ENCODE measurements at places on chromosomes 4 and X.

DNA sequence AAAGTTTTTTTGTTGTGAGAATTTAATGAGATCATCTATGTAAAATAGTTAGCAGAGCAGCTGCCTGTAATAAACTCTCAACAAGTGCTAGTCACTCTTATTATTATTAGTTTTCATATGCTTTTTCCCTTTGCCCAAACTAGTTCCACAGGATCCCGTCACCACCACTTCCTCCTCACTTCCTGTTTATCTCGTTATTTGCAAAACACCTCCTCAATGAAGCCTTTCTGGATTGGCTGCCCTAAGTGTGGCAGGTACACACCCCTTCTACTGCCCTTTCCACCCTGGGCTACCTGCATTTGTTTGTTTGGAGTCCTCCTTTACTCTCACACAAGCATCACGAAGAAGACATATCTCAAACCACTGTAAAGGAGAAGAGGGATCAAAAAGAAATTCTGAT, 54.4 kb upstream of the KLF3 start:
- DNase-seq: peak; percentile 2

DNA sequence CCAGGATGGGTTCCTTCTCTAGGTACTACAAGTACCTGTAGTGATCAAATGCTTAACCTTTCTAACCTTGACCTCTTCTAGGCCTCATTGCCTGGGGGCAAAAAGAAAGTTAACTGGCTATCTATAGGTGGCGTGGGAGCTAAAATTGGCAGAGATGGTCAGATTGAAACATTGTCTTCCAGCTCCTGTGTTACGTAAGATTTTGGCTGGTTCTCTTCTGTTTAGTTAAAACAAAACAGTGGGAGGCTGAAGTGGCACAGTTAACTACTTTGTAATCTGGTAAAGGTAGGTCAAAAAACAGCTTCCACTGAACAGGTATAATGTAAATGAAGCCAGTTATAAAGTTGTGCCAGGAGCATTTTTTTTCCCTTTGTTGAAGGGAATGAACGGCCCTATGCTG, 115.2 kb downstream of the MBNL3 start:
- no peak for DNase-seq

- DNase-seq: no peak
These were observed 9.6 kb upstream of the SGMS2 start for GRCh38 chr4:107815158-107815557.

- DNase-seq: no peak
These were observed 5.7 kb upstream of the MPC1L start for GRCh38 chrX:40617566-40617965.

DNA sequence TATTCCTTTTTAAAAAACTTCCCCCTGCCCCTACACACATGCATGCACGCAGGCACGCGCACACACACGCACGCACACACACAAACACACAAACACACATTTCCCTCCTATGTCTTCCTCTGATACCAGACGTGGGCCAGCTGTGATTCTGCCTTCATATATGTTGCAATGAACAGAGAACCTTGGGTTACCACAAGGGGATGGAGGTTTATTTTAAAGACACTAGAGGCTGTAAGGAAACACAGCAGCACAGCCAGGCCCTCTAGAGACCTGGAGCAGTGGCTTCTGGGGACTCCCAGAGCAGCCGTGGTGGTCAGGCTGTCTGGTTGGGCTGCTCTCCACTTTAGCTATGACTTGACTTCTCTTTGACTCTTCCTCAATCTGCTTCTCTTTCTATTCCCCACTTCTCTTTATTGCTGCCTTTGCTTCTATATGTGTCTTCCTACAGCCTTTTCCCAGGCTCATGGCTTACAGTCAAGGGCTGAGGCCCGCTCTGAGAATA, 3.2 kb upstream of the TLR10 start:
- no peak for DNase-seq

- no peak for DNase-seq
These were observed 32.4 kb downstream of the CLDN22 start for GRCh38 chr4:183287677-183288076.
